CD4-positive, alpha-beta T cell treated with Interferon gamma for 1 hour (primary cell): ENCODE measurements at places on chromosomes 12 and 14.

DNA sequence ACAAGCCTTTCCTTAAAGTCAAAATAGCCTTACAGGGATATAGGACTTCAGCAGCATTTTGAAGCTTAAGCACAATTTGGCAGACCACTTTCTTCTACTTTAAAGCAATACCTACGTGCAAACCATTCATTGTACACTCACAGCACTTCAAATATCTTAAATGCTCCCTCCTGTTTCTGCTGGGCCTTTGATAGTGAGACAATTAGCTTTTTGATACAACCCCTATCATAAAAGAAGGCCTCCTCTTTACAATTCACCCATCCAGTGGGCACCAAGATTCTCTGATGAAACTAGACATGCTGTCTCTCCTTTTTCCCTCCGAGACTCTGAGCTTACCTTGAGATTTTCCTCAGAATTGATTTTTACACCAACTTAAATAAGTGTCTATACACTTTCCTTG, 157.5 kb upstream of the FAR2 start:
- no peak for DNase-seq

- DNase-seq: no peak
Measured at GRCh38 chr12:52942901-52943181, 6.1 kb upstream of the KRT18 start.

GRCh38 chr12:69553628-69554248, 31.5 kb upstream of the CCT2 start:
- no peak for DNase-seq

DNA sequence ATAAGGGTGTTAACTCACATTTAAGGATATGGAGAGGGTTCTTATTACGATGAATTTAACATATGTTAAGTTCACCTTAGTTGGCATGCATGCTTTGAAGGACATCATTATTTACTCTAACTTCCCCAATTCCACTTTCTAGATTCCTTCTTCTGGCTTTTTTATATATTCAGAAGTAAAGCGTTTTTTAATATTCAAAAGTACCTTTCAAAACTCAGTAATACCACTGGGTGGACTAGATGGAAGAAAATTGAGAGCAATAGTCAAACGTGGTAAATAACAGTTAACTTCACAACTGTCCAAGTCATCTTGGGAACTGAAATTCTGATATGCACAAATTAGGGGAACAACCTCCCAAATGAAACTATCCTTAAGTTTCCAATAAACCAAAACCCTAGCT, 9.1 kb downstream of the SINHCAF start:
- no peak for DNase-seq

DNA sequence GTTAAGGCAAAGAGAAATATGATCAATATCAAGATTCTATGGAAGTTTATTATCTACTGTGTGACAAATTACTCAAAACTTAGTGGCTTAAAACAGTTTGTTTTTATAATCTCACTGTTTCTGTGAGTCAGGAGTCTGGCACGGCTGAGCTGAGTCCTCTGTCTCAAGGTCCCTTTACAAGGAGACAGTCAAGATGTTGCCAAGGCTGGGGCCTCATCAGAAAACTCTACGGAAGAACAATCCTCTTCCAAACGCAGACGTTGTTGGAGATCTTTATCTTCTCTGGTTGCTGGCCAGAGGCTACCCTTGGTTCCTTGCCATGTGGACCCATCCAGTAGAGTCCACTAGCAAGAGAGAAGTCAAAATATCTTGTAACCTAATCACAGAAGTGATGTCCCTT, 100.6 kb upstream of the CCND2 start:
- DNase-seq: no peak
